ENCODE measurements at places on chromosomes 3 and 15.

DNA sequence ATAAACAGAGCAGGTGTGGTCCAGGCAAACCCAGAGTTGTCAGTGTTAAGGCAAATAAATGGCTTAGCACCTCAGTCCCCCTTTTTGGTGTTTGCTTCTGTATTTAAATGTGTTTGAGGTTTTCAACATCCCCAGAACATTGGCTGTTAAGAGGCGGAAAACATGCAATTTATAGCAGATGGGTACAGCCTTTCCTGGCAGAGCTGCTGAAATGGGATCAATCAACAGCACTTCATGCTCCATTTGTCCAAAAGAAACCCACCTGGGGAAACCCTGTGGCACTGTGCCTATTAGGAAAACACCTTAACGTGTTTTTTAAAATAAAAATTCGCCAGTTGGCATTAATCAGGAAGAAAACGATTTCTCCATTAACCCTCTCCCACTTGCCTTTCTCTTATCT is 135.4 kb downstream of the MCTP2 start:
- DNase-seq: no peak

- no peak for DNase-seq
These were observed 31.1 kb upstream of the UBE2E2 start for GRCh38 chr3:23172059-23172458.

GRCh38 chr3:139491966-139492365 is 15.7 kb upstream of the RBP2 start:
- DNase-seq: no peak

- no peak for DNase-seq
These were observed 141.5 kb upstream of the EIF1B start for GRCh38 chr3:40167958-40168357.

DNA sequence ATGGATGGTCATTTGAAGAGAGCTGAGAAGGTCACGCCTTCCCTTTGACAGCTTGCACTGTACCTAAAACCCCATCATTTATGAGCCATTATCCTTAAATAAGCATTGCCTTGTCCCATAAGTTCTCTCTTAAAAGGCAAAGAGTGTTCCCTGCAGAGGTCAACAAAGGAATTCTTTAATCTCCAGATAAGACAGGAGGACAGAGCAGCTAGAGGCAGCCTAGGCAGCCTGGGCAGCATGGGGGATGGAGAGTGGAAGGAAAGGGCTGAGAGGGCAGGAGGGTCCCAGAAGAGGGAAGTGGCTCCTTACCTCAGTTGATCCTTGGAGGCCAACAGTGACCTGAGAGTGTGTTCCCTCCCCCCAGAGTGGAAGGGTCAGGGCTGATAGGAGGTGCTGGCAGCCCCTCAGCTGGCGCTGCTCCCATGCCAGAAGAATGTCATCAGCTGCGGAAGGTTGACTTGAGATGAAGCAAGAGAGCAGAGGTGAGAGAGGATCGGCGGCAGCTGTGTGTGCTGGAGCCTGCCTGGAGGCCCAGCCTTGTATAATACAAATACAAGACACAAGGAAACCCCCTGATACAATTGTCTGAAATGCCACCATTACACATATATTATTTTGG is 12.8 kb downstream of the KBTBD13 start:
- no peak for DNase-seq

Data from CD4-positive, alpha-beta T cell treated with Interleukin-6 for 4 hours (primary cell).